CD4-positive, alpha-beta T cell treated with Interleukin-2 at 100 ng/mL for 4 hours (primary cell): ENCODE measurements at places on chromosomes 2 and 18.

DNA sequence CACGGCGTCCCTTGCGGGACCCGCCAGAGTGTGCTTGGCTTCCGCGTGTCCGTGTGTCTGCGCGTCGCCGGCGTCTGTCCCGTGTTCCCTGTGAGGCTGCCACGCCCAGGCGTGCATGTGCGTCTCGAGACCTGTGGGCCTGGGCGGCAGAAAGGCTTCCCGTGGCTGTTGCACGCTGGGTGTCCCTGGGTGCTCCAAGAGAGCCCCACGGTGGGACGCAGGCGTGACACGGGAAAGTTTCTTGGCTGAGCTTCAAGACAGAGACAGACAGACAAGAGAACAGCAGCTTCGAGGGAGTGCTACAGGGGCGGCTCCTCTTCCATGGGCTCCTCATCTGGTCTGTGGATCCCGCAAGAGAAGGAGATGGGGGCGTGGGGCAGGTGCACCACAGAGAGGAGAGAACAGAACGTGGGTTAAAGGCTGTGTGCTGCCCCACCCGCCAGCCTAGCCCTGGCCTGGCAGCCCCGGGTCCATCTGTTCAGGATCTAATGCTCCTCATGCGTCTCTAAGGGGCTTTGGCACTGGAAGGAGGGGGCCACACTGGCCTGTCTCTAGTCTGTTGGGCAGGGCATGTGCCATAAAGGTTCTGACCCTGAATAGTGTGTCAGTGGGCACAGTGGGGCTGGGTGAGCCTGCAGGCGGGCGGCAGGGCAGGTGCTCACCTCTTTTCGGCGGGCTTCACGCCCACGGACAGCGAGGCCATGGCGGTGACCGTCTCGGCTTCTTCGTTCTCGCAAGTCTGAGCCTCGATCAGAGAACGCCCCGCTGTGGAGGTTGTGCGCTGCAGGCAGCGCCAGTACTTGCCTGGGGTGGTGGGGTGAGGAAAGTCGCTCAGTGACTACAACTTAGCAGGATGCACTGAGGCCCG lies 205.1 kb downstream of the TWIST2 start:
- DNase-seq = no peak

GRCh38 chr18:27541293-27541692 lies 356.2 kb upstream of the CHST9 start:
- no peak for DNase-seq

GRCh38 chr2:152544638-152545037 lies 172.6 kb downstream of the PRPF40A start:
- DNase-seq = no peak

- DNase-seq = no peak
Measured at GRCh38 chr18:58671632-58672564, 633 bp downstream of the MALT1 start.

- DNase-seq = no peak
Measured at GRCh38 chr2:144702051-144702450, 182.1 kb upstream of the ZEB2 start.

- DNase-seq = no peak
Measured at GRCh38 chr2:75466708-75467311, 93.9 kb downstream of the EVA1A start.

GRCh38 chr2:225911019-225911418 lies 511.5 kb downstream of the NYAP2 start:
- DNase-seq = no peak

GRCh38 chr18:22451796-22452195 lies 34.1 kb upstream of the CTAGE1 start:
- DNase-seq = no peak

DNA sequence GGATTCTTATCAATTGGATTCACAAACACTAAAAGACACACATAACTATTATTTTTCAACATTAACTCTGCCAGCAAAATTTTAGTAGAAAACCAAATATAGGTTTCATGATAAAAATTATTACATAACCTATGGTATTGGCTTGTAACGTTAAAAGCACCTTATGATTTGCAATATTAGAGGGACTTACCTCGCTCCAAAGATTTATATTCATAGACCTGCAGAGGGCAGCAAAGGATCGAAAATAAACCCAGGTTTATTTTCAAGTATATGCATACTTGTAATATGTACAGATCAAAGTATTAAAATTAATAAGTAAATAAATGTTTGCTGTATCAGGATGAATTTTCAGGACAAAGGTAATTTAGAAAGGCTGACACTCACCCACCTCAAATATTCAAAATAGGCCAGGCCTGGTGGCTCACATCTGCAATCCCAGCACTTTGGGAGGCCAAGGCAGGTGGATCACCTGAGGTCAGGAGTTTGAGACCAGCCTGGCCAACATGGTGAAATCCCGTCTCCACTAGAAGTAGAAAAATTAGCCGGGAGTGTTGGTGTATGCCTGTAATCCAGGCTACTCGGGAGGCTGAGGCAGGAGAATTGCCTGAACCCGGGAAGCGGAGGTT lies 45.3 kb downstream of the LRPPRC start:
- peak; percentile 52 for DNase-seq

- DNase-seq = no peak
Measured at GRCh38 chr18:37019157-37019827, 190.4 kb downstream of the KIAA1328 start.

- DNase-seq = no peak
Measured at GRCh38 chr2:81050580-81051095, 746.1 kb upstream of the LRRTM1 start.

GRCh38 chr2:231714639-231715498 lies 6.5 kb downstream of the PTMA start:
- DNase-seq = peak; percentile 78

- DNase-seq = no peak
Measured at GRCh38 chr2:46976556-46977279, 61.1 kb upstream of the MCFD2 start.
